ENCODE measurements at places on chromosomes 1 and 21.

- DNase-seq: no peak
Measured at GRCh38 chr1:236768601-236769000, 26.5 kb upstream of the MTR start.

DNA sequence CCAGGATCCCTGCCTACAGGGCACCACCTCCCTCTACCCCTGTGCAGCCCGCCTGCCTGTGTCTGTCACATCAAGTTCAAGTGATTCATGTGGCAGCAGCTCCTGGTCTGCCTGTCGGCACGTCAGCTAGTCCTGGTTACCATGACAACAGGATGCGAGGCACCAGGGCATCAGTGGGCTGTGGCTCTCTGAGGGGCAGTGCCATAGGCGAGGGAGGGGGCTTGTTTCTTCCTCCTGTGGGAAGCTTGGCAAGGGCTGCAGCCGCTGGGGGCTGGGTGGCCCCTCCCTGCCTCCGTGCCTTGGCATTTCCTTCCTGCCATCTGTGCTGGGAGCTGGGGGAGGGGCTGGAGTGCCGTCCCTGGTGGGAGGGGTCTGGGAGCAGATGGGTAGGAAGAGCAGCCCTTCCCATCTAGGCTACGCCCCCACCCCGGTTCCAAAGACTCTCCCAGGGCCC, 43.1 kb downstream of the FOXO6 start:
- peak; percentile 28 for DNase-seq

DNA sequence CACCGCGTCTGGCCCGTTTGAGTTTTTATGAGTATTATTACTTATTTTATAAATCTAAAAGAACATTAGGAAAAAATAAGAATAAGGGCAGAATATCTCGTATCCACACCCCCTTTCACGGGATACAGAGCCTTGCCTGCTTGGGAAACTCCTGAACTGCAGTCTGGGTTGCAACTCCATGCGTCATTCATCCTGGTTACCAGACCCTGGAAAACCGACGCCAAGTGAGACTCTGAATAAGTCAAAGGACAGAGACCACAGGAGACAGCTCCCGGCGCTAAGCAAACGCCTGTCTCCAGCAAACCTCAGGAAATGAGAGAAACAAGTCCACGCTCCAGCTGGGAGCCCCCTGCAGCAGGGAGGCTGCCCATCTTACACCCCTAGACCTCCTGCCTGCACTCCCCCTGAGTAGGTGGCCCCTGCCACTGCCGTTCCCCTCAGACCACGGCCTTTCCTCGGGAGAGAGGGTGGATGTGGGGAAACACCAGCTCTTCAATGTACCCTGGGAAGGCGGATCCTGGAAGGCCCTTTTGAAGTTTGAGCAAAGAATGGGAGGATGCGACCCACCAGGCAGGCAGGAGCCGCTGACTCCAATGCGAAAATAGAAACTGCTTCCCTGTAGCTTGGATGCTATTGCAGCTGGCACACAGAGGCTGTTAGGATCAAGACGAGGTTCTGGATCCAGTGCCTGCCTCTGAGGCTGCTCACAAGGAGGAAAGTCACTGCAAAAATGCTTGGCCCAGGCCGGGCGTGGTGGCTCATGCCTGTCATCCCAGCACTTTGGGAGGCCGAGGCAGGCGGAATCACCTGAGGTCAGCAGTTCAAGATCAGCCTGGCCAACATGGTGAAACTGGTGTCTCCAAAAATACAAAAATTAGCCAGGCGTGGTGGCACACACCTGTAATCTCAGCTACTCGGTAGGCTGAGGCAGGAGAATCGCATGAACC, 37.7 kb upstream of the GPR157 start:
- no peak for DNase-seq

- no peak for DNase-seq
Measured at GRCh38 chr1:36776948-36777831, 257.1 kb downstream of the GRIK3 start.

- DNase-seq: no peak
Measured at GRCh38 chr1:118333601-118334210, 148.7 kb upstream of the SPAG17 start.

DNA sequence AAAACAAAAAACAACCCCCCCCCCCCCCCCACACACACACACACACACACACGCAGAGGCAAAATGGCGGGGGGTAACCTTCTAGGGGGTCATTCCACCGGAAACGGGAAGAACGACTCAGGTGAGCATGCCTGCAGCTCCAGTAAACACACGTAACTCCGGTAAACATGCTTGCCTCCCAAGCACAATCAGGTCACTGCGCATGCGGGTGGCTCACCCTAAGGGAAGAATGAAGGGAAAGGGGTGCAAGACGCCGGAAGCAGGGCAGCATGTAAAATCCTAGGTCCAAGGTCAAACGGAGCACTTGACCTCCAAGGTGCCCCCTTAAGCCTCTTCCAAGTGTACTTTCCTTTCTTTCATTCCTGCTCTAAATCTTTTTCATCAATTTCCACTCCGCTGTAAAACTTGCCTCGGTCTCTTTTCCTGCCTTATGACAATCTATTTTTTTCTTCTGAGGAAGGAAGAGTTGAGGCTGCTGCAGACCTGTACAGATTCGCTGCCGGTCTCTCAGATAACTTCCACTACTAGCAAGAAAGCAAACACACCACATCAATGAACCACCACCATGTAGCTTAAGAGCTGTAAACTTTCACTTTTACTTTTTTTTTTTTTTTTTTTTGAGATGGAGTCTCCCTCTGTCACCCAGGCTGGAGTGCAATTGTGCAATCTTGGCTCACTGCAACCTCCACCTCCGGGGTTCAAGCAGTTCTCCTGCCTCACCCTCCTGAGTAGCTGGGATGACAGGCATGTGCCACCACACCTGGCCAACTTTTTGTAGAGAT, 21.0 kb upstream of the CBR3 start:
- peak; percentile 66 for DNase-seq

DNA sequence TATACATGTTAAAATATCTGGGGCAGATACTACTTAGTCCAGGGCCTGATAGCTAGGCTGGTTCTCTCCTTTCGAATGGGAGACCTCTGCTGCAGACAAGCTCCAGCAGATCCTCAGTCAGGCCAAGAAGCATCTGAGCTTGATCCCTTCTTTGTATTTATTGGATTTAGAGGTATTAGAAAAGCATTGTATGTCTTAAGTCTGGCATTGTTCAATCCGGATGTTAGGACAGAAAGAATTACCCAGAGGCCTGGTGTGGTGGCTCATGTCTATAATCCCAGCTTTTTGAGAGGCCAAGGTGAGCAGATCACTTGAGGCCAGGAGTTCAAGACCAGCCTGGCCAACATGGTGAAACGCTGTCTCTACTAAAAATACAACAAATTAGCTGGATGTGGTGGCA, 21.2 kb upstream of the EYA3 start:
- no peak for DNase-seq

DNA sequence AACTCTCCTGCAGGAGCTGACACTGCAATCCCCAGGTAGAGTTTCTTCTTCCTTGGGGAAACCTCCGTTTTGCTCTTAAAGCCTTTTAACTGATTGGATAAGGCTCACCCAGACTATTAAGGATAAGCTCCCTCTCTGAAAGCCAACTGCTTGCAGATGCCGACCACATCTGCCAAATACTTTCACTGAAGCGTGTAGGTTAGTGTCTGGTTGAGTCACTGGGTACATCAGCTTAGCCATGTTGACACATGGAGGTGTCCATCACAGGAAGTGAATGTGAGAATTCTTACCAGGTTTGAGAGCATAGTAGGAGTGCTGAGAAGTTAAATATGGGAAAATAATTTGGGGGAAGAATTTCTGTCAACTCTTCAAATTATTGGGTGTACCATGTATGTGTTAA, 202.0 kb downstream of the AJAP1 start:
- DNase-seq: peak; percentile 42

- no peak for DNase-seq
Measured at GRCh38 chr1:68448365-68448764, 1.4 kb downstream of the RPE65 start.

DNA sequence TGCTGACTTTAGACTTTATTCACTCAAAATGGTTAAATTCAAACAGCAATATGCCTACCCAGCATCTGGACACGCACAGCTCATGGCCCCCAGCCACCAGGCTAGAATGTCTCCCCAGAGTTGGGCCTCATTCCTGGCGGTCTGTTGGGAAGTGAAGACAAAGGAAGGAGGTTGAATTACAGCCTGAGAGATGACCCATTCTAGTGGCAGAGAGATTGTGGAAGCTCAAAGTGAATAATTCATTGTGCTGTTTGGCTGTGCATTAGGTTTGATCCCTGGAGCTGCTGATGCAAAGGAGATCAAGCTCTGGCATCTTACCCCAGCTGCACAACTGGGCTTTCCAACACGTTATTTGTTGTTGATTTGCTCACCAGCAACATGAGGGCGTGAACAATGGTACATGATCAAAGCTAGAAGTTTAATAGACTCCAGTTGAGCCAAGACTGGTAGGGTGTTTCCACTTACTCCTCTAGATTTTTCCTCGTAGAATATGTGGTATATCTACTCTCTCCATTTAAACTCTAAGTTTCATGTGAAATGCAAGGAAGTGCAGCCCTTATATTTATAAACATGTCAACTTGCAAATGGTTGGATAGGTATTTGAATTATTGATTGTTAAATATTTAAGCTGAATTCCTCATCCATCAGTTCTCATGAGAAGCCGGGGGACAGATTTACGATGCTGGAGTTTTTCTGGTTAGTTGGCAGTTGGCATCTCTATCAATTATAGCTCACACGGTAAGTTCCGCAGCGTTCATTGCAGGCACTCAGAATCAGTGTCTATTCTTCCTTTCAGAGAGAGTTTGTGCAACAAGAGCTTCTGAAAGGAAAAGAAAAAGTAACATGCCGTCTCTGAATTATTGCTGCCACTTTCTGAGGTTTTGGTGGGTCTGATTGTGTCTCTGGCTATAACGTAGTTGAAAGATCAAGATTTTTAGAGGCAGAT, 222.7 kb downstream of the TM2D1 start:
- no peak for DNase-seq

- DNase-seq: no peak
Measured at GRCh38 chr1:66383611-66384010, 150.3 kb upstream of the SGIP1 start.

- DNase-seq: peak; percentile 53
Measured at GRCh38 chr1:229230140-229230892, 40.6 kb upstream of the RAB4A start.

- peak; percentile 47 for DNase-seq
Measured at GRCh38 chr1:214332946-214333798, 52.2 kb downstream of the SMYD2 start.

- no peak for DNase-seq
Measured at GRCh38 chr1:116933606-116934515, 24.1 kb downstream of the PTGFRN start.

GRCh38 chr21:17523007-17523451, 10.2 kb downstream of the CXADR start:
- DNase-seq: peak; percentile 26

DNA sequence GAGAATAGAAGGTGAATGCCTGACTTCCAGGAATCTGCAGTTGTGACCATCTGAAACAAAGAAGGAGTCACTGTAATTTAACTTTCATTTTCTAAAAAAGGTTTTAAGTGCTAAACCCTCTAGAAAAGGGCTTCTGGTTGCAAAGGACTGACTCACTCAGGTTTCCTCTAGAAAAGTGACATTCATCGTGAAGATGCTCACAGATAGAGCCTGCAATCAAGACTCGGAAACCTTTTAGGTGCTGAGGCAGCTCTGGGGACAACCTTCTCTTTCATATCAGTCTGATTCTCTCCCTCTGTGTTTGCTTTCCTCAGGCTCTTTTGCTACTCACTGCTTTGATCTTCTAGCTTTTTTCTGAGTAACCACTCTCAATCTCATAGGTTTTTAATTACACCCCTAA, 8.2 kb downstream of the BCL9 start:
- DNase-seq: no peak

- no peak for DNase-seq
Measured at GRCh38 chr1:162676750-162677149, 44.5 kb downstream of the DDR2 start.

DNA sequence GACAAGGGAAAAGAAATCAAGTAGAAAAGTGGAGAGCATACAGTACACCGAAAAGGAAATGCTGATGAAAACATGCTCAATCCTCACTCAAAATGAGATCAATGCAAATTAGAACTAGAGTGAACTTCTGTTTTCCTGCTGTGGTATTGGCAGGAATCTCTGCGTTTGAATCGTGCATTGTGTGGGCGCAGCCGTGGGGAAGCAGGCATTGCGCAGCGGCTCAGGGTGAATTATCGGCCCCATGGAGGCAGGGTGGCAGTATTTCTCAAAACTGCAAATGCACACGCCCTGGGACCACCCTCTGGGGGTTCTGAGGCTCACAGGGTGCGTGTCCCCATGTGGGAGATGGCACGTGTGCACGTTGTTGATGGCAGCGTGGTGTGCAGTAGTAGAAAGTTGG, 140.6 kb downstream of the PEX14 start:
- no peak for DNase-seq

DNA sequence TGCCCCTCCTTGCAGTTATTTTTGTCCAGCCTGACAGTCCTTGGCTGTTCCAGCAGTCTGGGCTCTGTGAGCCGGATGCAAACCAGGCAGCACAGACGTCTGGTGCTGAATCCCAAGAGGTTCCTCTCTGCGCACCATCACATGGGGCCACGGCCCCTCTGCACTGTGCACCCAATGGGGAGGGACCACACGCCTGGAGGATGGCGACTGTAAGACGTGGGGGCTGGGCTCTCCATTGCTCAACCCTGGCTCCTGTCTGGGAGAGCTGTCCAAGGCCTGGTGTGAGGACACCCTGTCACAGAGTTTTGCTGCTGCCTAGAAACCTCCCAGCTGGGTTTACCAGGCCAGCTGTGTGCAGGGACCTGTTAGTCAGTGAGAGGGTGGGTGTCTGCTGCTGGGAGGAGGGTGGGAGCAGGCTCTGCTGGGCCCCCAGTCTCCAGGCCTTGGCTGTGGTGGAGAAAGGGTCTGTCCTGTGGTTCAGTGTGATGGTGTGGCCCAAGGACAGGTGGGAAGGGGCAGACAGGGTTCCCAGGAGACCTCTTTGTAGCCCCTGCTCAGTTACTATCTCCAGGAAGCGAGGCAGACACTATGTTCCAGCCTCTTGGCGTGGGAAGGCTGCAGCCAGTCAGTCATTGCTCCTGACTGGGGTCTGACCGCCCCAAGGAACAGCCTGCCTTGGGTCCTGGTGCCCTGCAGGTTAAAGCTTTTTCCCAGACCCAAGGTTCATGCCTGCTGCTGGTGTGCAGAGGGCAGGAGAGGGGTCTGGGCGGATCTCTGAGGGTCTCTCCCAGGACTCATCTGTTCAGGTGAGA, 13.8 kb downstream of the HEYL start:
- DNase-seq: no peak

GRCh38 chr1:71463144-71463543, 382.3 kb upstream of the ZRANB2 start:
- DNase-seq: peak; percentile 5

DNA sequence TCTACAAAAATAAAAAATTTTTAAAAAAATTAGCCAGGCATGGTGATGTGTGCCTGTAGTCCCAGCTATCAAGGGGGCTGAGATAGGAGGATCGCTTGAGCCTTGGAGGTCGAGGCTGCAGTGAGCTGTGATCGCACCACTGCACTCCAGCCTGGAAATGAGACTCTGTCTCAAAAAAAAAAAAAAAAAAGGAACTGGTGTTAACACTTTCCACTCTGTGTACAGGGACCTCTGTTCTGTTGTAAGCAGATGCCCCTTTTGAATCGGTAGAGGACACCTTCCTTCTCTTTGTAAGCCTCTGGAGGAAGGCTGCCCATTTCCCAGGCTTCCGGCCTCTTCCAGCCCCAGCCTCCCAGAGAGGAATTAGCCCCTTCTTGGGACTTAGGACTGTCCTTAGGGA, 7.3 kb upstream of the C1orf210 start:
- no peak for DNase-seq

GRCh38 chr1:174643206-174643605, 195.4 kb downstream of the GPR52 start:
- no peak for DNase-seq
